ENCODE measurements at places on chromosomes 12 and 14.

GRCh38 chr12:68376901-68377300, 44.7 kb upstream of the MDM1 start:
- no peak for DNase-seq

- no peak for DNase-seq
These were observed 216.2 kb downstream of the DUSP6 start for GRCh38 chr12:89135976-89136634.

DNA sequence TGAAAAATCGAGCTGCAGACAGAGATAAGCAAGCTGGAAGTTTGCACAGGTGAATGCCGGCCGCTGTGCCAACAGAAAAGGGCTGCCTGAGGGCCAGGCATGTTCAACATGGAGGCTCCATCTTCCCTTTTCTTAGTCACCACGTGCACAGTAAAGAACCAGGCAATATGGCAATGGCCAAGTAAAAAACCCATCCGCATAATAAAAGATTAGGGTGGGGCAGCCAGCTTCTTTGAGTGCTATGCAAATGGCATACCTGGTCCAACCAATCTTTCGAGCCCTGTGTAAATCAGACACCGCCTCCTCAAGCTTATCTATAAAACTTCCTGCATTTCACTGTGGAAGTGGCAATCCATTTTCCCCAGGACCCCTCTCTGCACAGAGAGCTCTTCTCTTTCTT, 16.7 kb downstream of the PNP start:
- DNase-seq: no peak

DNA sequence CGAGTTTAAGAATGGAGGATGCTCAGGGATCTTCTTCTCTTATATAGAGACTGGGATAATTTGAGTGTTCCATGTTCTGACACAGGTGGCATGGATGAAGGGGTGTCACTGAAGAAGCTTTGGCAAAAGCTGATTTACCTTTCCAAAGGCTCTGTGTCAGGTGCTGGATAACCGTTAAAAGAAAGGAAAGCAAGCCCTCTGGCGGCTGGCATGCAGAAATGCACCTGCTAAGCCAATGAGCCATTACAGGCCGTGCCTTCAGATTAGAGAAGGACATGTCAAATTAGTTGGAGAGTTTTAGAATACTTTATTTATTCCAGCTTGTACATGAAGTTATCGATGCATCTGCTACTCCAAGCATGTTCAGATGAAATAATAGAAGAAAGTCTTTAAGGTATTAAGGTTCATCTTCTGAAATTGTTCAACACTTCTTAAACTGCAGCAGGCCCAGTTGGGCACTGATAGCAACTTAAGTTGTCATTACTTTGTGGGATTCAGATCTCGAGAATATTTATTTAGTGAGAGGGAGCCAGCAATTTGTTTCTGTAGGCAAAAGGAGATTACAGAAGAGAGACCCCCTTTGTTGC, 678.2 kb downstream of the NRXN3 start:
- DNase-seq: no peak

DNA sequence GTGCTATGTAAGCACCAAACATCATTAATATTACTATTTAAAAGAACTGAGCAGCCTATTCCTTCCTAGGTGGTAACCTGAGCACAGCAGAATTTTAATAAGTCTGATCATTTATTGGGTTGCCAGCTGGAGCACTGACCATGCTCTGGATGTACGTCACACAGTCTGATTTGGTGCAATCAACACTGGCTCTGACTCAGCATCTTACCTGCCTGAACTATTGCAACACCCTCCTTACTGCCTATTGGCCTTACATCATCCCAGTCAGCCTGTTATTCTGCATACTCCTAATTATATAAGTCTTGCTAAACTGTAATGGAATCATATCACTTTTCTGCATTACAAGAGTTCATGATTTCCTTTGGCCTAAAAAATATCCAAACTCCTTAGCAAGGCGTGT, 149.7 kb downstream of the PTPRO start:
- DNase-seq: no peak

- no peak for DNase-seq
These were observed 13.5 kb upstream of the TESPA1 start for GRCh38 chr12:54997929-54998522.

DNA sequence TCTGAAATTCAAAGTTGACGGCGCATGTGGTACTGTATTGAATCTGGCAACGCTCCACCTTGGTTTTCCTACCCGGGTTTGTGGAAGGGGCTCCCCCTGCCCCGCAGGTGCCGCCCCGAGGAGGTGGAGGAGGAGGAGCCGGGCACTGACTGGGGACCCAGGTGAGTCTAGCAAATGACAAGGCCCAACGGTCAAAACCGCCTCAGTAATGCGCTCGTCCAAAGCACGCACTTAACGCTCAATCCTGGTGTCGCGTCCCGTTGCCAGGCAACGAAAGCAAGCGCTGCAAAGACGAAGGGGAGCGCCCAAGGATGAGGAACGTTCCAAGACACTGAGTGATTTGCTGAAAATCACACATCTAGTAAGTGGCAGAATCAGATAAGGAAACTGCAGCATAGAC, 24.0 kb upstream of the CLEC4E start:
- DNase-seq: no peak

Data from left hindlimb (tissue), 1 donor.